ENCODE measurements at places on chromosomes 5 and 9.

DNA sequence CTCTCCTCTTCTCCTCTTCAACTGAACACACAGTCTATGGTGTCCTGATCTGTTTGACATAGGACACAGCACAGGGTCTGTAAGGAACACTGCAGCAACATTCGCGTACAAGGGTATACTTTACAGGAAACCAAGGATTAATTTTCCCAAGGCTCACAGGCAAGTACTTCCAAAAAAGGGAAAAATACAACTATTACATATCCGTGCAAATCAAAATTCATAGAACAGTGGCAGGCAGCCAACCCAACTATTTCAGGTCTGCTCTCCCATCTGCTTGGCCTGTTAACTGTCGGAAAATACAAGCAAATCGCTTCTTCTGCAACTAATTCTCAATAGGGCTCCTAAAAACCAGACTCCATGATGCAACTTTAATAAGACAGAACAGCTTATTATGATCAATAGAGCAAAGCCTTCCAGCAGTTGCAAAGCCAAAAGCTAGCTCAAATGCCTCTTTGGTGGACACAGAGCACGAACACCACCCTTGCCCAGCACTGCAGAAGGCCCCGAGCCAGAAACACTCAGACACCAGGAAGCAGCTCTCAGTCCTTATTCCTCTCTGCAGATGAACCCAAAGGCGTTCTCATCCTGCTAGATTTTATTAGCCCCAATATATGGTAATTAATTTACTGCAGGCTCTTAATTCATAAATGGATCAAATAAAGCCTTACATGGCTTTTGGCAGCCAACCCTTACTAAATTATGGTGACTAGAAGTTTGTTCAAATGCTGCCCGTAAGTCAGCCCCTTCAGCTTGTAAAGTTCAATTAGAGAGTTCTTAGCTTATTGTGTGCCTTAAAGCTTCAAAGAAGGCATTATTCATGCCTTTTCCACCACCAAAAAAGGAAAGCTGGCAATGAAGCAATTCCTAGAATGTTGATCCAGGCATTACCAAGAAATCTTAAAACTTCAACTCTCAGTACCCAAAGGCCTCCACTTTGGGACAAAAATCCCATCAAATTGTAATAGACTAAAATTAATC is 68.8 kb downstream of the ZNF608 start:
- DNase-seq = no peak

DNA sequence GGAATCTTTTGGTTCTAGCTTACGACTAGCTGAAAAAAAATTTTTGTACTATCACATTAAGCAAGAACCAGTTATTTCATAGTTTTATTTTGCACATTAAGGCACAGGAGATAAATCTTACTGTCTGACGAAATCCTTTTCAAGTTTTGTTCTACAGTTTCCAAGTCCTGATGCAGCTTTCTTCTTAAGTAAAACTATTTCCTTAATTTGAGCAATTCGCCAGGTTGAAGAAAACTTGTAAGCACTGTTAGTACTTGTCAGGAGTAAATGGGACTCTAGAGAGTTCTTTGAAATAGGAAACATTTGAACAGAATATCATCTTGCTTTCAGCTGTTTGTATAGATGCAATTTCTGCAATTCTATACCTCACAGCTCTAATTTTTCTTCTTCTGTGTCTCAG is 318.8 kb upstream of the ELAVL2 start:
- no peak for DNase-seq

- DNase-seq = no peak
Measured at GRCh38 chr5:41875121-41875520, 4.9 kb upstream of the OXCT1 start.

DNA sequence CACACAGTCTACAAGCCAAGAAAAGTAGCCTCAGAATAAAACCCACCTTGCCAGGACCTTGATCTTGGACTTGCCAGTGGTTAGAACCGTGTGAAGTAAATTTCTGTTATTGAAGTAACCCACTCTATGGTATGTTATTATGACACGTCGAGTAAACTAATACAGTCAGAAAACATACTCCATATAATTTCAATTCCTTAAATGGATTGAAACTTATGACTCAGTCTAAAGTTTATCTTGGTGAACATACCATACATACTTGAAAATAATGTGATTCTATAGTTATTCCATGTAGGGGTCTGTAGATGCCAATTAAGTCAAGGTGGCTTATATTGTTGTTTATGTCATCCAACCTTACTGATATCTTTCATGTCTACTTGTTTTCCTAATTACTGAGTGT is 950.7 kb downstream of the TLE4 start:
- DNase-seq = no peak

DNA sequence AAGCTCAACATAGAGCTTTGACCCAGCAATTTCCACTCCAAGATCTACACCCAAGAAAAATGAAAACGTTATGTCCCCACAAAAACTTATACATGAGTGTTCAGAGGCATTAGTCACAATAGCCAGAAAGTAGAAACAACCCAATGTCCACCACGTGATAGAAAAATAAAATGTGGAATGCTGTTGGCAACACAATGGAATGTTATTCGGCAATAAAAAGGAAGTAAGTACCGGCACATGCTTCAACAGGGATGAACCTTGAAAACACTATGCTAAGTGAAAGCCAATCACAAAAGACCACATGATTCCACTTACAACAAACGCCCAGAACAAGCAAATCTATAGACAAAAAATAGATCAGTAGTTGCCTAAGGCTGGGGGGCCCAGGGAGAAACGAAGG is 6.0 kb downstream of the UBQLN1 start:
- no peak for DNase-seq

DNA sequence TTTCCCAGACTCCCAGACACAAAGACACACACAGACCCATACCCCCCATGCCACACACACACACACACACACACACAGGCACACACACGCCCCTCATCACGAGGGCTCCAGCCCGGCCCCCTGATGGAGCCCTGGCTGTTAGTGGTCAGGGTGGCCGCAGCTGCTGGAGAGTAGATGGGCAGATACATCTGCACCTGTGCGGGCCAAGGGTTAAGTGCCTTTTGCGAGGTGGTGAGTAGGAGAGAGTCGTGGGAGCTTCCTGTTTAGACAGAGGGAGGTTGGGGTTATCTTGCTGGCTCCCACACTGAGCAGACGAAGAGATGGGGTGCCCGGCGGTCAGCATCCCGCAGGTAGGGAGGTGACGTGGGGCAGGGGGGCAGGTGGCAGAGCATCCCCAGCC is 8.2 kb downstream of the PRRX2 start:
- DNase-seq = no peak

- DNase-seq = no peak
Measured at GRCh38 chr9:36204906-36205547, 14.3 kb downstream of the CLTA start.

DNA sequence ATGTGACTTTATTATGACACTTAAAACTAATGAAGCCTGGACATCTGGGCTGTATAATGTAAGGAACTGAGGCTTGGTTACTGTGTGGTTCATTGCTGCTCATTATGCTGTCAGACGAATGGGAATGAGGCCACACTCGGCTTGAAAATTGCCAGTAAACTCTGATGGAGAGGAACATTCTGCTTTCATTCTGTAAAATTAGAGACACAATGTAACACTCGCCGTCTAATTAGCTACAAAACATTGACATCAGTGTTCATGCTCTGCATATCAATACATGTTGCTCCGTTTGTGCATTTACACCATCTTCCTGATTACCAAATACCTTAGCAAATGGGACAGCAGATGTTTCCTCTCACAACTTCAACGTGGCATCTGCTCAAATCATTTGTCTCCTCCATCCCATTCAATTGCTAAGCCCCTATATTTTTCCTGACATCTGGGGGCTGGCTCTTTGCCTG is 133.0 kb downstream of the SLC28A3 start:
- DNase-seq = no peak

DNA sequence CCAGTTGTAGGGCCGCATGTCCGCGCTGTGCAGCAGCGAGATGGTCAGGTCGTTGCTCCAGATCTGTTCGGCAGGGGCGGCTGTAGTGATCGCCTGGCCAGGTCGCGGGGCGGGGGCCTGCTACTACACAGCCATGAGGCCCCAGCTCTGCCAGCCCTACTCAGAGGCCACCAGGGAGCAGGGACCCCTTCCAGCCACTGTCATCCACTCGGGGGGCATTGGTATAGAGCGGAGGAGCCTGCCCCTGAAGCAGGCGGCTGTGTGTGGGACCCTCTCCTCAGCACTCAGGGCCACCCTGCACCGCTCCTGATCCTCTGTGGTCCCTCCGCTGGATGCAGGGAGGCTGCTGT is 1.7 kb downstream of the FBXW5 start:
- DNase-seq = peak; percentile 13

GRCh38 chr9:100911273-100911672 is 117.3 kb upstream of the PLPPR1 start:
- DNase-seq = no peak

DNA sequence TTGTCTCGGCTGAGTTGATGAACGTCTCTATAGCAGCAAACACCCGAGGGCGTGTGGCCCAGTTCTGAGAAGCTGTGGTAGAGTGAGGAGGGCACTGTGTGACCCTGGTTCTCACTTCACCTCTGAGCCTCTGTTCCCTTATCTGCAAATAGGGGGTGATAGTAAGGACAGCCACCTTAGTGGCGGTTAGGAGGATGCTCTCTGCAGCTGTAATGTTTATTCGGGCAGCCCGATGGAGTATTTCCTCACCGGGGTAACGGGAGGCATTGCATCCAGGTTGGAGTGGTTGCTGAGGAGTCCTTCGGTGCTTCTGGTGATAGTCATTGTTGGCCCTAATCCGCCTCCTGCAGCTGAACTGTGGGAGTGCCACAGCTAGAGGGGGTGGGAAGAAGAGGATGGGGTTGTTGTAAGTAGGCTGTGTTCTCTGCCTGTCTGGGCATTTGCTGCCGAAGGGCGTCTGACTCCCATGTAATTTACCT is 13.9 kb downstream of the PRRC2B start:
- no peak for DNase-seq

GRCh38 chr5:158876263-158876942 is 223.3 kb downstream of the EBF1 start:
- no peak for DNase-seq

DNA sequence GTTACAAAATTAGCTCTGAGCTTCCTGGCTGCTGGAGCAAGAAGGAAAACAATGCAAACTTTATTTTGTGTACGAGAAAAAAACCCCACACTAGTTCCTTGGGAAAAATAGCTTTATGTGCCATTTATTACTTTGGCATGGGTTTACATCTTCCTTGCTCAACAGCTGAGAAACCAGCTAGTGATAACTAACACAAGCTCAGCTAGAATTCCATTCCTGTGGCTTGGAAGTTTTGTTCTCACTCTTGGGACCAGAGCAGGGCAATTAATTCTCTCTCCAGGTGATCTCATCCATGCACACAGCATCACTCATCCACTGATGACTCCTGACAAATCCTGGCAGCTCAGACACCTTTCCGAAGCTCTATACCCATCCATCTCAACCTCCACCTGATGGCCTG is 104.1 kb downstream of the CRB2 start:
- no peak for DNase-seq

DNA sequence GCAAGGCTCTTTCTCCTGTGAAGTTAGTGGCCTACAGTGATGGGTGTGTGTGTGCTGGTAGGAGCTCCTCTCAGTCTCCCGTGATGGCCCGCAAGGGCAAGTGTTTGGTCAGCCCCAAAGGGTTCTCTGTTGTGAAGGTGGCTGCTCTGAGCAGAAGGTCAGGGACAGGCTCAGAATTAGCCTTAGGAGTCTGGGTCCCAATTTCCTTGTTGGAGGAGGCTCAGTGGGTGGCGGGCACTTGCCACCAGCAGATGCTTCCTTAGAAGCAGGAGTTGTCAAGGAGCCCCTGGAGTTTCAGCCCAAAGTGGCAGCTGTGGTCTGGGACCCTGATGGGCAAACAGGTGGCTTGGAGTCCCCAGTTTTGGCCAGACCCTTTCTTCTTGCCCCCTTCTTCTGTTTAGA is 154.4 kb downstream of the MACROH2A1 start:
- DNase-seq = no peak

GRCh38 chr9:87337335-87338087 is 160.2 kb upstream of the DAPK1 start:
- DNase-seq = no peak

DNA sequence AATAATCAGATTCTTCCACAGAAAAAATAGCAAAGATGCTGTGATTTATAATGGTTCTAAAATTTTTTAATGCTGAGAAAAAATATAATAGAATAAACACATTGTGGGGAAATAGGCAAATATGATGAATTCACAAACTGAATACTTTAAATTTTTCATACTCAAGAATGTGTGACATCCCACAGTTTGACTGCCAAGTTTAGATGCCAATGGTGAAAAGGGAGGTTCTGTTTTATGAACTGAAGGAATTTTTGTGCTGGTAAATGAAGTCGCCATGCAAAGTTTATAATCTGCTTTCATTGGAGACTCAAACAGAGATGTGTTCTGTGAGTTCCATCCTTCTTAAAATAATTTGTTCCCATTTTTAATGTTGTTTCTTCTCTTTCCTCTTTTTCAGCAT is 367.5 kb upstream of the ADAMTS16 start:
- DNase-seq = no peak

DNA sequence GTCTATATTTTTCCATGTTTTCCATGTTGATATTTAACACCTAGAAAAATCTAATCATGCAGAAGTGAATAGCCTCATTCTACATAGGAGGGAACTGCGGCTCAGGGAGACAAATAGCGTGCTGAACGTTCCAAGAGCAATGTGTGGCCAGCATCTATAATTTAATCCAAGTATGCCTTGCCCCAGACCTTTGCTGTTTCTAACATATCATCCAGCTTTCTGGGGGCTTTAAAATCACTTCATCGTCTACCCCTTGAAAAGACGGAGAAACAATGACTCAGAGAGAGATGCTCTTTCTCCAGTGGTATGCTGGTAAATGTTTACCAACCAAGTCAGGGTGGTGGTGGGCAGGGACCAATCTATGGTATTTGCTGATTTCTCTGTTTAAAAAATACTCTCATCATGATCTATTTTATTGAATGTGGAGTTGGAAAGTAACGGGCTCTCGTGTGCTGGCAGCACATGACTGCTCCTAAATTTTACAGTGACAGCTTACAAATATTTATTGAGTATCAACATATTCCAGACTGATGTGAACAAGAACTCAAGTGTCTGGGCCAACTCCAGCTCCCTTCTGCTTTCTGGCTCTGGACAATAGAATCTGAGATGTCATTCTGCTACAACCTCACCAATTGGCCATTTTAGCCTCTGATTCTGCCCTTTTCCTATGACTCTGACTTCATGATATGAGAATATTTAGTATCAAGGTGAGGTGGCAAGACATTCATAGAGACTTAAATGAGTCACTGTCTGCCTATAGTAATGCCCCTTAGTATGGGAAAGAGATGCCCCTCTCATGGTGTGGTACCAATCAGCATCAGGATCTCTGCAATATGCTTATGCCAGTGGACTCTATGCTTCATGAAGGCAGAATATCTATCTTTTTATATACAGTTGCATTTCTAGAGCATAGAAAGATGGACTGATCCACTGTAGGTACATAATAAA is 407.4 kb upstream of the TNC start:
- DNase-seq = no peak

GRCh38 chr9:74865177-74865576 is 22.5 kb downstream of the TRPM6 start:
- no peak for DNase-seq

DNA sequence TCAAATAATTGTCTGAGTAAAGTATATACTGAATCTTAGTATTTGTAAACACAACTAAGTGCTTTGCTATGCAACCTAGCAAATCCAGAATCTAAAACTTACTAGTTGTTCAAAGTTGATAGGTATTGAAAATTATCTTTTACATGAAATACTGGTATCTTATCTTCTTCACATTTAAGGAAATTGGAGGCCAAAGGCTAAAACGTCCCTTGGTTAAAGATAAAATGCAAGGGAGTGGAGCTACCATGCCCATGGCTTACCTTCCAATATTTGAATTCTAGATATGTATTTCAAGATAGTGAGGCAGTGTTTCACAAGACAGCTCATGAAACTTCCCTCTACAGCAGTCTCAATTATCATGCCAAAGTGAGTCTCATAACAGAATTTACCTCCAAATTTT is 373.5 kb downstream of the KIAA0825 start:
- DNase-seq = no peak

Measured in tibial nerve (tissue), 4 donors.